Activated CD4-positive, alpha-beta T cell treated with anti-CD3 and anti-CD28 coated beads, Interleukin-2, amount 10 ng/mL, durations not matched to agents 24 days and 14 days (primary cell): ENCODE measurements at places on chromosomes 7 and 10.

GRCh38 chr7:39605087-39605486, 18.3 kb upstream of the RALA start:
- no peak overlapping the region for H3K4me3 ChIP-seq
- peaks cover 6% of the 10 kb centered on the region for H3K27me3 ChIP-seq
- DNase-seq: no peak
- H3K4me1 ChIP-seq: peaks cover 39% of the 10 kb centered on the region
- H3K27ac ChIP-seq: no peak overlapping the region

GRCh38 chr10:112515852-112516251, 68.8 kb downstream of the VTI1A start:
- H3K27me3 ChIP-seq: peaks cover 4% of the 10 kb centered on the region
- no peak overlapping the region for H3K4me3 ChIP-seq
- no peak overlapping the region for H3K27ac ChIP-seq
- peaks cover 1% of the 10 kb centered on the region for H3K36me3 ChIP-seq

DNA sequence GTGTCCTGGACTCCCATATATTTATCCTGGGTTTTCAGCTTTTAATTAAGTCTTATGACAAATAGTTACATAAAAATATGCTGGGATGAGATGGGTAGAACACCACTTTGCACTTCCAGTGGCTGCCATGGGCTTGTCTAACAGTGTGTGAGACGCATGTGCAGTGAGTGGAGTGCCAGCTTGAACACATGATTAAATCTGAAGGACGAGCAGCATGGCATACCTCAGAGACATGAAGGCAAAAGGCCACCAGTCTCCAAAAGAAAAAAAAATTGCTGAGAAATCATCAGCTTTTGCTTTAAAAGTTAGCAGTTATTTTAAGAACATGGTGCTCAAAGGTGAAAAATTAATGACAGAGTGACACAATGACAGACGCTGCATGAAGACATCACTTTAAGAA, 139.0 kb upstream of the ADCY1 start:
- H3K4me3 ChIP-seq: no peak overlapping the region
- no peak overlapping the region for H3K27ac ChIP-seq
- H3K4me1 ChIP-seq: no peaks in the 10 kb centered on the region
- DNase-seq: no peak
- no peaks in the 10 kb centered on the region for H3K36me3 ChIP-seq

DNA sequence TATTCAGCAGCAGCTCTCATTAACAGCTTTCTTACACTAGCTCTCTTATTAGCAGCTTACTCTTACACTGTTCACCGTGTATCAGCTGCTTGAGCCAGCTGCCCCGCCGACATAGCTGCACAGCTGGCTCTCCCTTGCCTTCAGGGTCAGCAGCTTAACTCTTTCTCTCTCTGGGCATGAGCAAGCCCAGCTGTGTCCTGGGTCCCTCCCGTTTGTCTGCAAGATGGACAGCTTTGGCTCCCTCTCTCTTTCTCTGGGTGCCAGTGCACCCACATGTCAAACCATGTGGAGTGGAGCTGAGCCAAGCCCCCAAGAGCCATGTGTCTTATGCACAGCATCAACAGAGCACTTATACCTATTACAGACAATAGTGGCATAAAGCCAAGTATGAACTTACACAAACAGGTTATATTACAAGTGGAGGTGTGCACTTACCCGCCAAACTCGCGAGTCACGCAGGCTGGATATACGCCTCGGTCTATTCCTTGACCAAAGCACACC, 35.7 kb upstream of the MTPAP start:
- H3K4me3 ChIP-seq: no peak overlapping the region
- no peaks in the 10 kb centered on the region for H3K36me3 ChIP-seq
- H3K4me1 ChIP-seq: no peaks in the 10 kb centered on the region

- H3K27me3 ChIP-seq: no peaks in the 10 kb centered on the region
- no peak overlapping the region for H3K4me3 ChIP-seq
- H3K27ac ChIP-seq: no peak overlapping the region
- no peak for DNase-seq
These were observed 10.0 kb upstream of the GJD4 start for GRCh38 chr10:35595106-35595505.

- no peaks in the 10 kb centered on the region for H3K36me3 ChIP-seq
- peaks cover 4% of the 10 kb centered on the region for H3K4me1 ChIP-seq
- peaks cover 63% of the 10 kb centered on the region for H3K27me3 ChIP-seq
- no peak overlapping the region for H3K4me3 ChIP-seq
These were observed 4.1 kb downstream of the JCAD start for GRCh38 chr10:30055226-30055662.

GRCh38 chr10:132469197-132469884, 68.2 kb upstream of the INPP5A start:
- H3K4me1 ChIP-seq: peaks cover 4% of the 10 kb centered on the region
- no peak overlapping the region for H3K4me3 ChIP-seq
- no peaks in the 10 kb centered on the region for H3K36me3 ChIP-seq
- peaks cover 12% of the 10 kb centered on the region for H3K27me3 ChIP-seq

GRCh38 chr10:15037691-15038090, 6.1 kb upstream of the OLAH start:
- H3K4me3 ChIP-seq: no peak overlapping the region
- no peaks in the 10 kb centered on the region for H3K27me3 ChIP-seq
- H3K27ac ChIP-seq: no peak overlapping the region
- no peak for DNase-seq
- no peaks in the 10 kb centered on the region for H3K36me3 ChIP-seq
- H3K4me1 ChIP-seq: peaks cover 4% of the 10 kb centered on the region

GRCh38 chr7:14988941-14989340, 86.4 kb upstream of the DGKB start:
- no peaks in the 10 kb centered on the region for H3K4me1 ChIP-seq
- no peaks in the 10 kb centered on the region for H3K36me3 ChIP-seq
- H3K27ac ChIP-seq: no peak overlapping the region
- H3K4me3 ChIP-seq: no peak overlapping the region

DNA sequence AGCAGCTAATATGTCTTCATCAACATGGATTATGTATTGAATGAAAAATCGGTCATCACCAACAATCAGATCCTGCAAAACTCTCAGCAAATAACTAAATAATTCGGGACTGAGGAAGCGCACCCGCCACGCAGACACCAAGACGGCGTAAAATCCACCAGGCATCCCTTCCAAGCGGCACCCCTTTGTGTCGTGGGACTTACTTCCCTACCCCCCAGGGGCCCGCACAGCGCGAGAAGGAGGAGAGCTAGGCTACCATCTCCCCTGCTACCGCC, 721 bp downstream of the ARL3 start:
- DNase-seq: no peak
- peaks cover 39% of the 10 kb centered on the region for H3K4me1 ChIP-seq
- peak overlapping the region; percentile 80 for H3K4me3 ChIP-seq
- no peaks in the 10 kb centered on the region for H3K27me3 ChIP-seq
- peaks cover 15% of the 10 kb centered on the region for H3K36me3 ChIP-seq
- peak overlapping the region; percentile 93 for H3K27ac ChIP-seq

- peaks cover 18% of the 10 kb centered on the region for H3K27me3 ChIP-seq
- peak; percentile 37 for DNase-seq
These were observed 93.7 kb downstream of the CFAP58 start for GRCh38 chr10:104447331-104447730.

- H3K4me1 ChIP-seq: peaks cover 16% of the 10 kb centered on the region
- H3K27me3 ChIP-seq: peaks cover 5% of the 10 kb centered on the region
- DNase-seq: peak; percentile 83
These were observed 120.7 kb downstream of the PRKAG2 start for GRCh38 chr7:151756076-151756731.

DNA sequence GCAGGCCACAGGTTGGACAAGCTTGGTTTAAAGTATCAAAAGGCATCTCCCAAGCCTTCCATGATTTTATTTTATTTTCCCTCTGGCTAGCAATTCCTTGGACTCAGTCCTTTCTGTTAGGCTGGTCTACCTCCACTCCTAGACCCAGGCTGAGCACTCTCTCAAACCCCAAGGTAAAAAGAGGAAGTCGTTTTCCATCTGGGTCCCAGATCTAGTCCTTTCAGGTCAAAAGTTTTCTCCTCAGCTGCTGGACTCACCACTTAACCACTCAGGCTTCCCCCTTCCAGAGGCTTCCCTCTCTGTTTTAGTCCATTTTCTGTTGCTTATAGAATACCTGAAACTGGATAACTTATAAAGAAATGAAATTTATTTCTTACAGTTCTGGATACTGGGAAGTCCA, 252.3 kb upstream of the MKLN1 start:
- no peaks in the 10 kb centered on the region for H3K27me3 ChIP-seq
- no peak overlapping the region for H3K27ac ChIP-seq
- no peak overlapping the region for H3K4me3 ChIP-seq
- peaks cover 22% of the 10 kb centered on the region for H3K4me1 ChIP-seq
- peaks cover 18% of the 10 kb centered on the region for H3K36me3 ChIP-seq

DNA sequence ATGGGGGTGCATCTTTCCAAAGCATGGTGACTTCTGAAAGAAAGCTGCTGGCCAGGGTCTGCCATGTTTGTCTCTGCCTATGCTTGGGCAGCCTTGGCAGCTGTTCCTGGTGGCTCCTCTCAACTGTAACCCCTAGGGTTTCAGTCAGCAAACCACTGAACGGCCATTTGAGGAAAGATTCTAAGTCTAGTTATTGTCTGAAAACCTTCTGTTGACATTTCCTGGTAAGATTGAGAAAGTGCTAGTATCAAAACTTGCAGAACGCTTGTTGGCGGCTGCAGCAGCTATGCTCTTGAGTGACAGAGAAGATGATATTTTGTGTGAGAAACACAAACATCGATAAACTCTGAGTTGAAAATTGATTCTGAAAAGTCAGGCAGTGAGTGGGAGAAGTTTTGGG, 523.1 kb downstream of the LRMDA start:
- H3K4me1 ChIP-seq: no peaks in the 10 kb centered on the region
- DNase-seq: no peak
- H3K27ac ChIP-seq: no peak overlapping the region

GRCh38 chr7:55618913-55619312, 46.6 kb upstream of the VOPP1 start:
- no peak overlapping the region for H3K4me3 ChIP-seq
- no peak for DNase-seq
- H3K27ac ChIP-seq: no peak overlapping the region
- no peaks in the 10 kb centered on the region for H3K36me3 ChIP-seq
- H3K27me3 ChIP-seq: peaks cover 4% of the 10 kb centered on the region
- no peaks in the 10 kb centered on the region for H3K4me1 ChIP-seq

DNA sequence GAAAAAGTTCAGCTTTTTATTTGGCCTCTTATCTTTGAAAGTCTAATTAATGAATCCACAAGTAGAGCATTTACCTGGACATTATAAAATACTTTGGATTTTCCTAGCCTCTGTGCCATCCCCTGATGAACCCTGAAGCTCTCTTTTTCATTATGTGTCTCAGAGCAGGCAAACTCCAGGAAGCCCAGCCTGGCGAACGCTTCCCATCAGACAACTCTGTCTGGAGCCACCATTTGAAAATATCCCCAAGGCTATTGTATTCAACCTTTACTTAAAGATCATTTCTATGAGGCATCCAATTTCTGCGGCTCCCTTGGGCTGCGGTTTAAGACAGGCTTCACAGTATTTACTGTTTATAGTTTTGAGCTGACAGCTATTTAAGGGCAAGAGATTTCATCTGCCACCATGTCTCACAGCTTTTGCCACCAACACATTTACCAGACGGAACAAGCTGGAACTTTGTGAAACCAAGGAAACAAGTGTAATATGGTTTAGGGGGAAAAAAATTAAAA, 257.2 kb upstream of the GLI3 start:
- no peak overlapping the region for H3K27ac ChIP-seq
- peak overlapping the region; percentile 54 for H3K4me3 ChIP-seq
- no peak for DNase-seq
- H3K4me1 ChIP-seq: peaks cover 6% of the 10 kb centered on the region

DNA sequence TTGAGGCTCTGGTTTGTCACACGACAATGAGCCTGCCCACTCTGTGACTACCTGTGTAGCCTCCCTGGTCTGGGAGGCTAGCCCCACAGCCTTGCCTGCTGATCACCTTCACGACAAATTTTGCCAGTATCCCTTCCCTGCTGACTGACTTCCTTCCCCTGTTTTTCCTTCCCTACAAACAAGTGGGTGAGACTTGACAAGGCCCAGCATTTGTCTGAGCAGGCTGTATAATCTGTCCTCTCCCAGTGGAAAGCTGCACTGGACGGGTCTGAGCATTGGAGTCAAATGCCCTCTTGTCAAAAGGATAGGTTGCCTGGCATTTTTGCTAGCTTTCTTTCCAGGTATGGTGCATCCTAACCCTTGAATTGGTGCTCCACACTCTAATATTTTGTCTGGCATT, 1088.4 kb downstream of the KCNMA1 start:
- no peak overlapping the region for H3K4me3 ChIP-seq
- no peak for DNase-seq
- no peaks in the 10 kb centered on the region for H3K36me3 ChIP-seq

DNA sequence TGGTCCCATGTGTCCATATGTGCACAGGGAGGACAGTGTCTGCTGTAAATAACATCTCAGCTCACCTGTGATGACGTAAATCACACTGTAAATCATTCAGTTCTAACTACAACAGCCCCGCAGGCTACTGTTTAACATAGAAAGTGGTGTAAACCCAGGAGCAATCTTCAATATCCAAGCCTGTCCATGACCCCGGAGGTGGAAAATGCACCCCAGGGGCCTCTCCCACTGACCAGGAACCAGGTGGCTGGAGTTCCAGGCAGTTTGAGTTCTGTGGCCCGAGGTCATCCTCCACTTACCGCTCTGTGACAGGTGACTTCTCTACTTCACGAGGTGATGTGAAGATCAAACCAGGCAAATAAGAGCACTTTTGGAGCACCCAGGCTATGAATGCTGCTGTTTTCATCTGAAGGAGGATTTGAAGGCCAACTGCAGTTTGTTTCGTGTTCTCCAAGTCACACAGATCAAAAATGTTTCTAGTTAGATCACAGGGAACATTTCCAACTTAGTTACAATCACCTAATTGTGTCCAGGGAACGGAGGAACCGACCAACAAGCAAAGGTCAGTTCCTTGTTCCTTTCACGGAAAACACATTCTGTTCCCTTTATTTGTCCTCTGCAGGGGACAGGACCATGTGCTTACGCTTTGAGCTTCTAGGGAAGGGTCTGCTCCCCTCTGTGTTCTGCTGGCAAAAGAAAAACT, 131.8 kb downstream of the WDR37 start:
- no peak overlapping the region for H3K4me3 ChIP-seq
- no peaks in the 10 kb centered on the region for H3K4me1 ChIP-seq
- DNase-seq: no peak
- no peak overlapping the region for H3K27ac ChIP-seq
- H3K36me3 ChIP-seq: no peaks in the 10 kb centered on the region

- H3K27ac ChIP-seq: no peak overlapping the region
- H3K36me3 ChIP-seq: no peaks in the 10 kb centered on the region
- H3K4me1 ChIP-seq: peaks cover 4% of the 10 kb centered on the region
These were observed 8.0 kb downstream of the PDGFA start for GRCh38 chr7:511476-512145.

DNA sequence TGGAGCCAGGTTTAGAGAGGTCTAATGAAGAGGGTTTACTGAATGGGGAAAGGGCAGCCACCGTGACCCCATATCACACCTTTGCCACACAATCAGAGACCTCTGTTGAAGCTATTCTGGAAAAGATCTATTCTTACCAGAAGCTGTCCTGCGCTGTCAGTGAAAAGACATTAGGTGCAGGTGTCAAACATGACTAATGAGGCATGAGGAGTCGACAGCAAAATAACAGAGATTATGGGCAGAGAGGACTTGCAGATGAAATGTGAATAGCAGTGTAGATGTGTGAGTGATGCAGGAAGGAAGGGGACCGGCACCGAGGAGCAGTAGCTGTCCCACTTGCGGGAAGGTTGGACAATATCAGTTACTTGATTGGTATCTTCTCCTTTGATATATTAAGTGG, 627.7 kb upstream of the GALNT17 start:
- H3K27ac ChIP-seq: no peak overlapping the region
- H3K27me3 ChIP-seq: no peaks in the 10 kb centered on the region
- no peaks in the 10 kb centered on the region for H3K36me3 ChIP-seq
- no peak for DNase-seq
- no peak overlapping the region for H3K4me3 ChIP-seq
